Osteocyte (in vitro differentiated cells): ENCODE measurements at places on chromosomes 4 and X.
A peak's percentile ranks its signal among the peaks of the same experiment; 100 is the strongest.

- no peak for DNase-seq
Observed at GRCh38 chr4:98605216-98605615, 53.2 kb downstream of the TSPAN5 start.

DNA sequence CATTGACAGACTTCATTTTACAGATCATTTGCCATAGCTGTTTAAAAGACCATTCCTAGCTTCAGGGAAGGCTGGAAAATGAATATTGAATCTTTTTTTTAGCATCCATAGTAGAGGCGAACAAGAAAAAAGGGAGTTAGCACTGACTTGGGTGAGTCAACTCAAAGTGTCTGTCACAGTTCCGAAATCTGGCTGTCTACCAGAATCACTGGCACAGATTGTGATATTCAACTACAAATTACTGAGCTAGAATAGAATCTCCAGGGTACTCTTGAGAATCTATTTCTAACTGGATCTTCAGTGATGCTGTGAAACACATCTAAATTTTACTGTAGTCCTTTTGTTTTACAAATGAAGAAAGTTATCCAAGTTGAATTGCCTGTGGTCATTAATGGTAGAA lies 31.5 kb downstream of the SEC24B start:
- no peak for DNase-seq

DNA sequence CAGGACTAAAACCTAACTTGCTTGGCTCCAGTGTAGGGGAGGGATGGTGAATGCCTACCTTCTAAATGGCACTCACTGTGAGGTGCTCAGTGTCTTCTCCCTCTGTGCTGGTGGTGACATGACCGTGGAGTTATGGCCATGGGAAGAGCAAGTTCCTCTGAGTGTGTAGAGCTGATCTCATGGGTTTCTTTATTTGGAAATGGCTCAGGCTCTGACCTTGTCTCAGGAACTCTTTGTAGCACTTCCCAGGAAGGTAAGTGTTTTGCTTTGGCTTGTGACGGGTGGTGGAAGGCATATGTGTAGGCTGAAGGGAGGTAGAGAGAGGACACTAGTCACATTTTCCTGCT lies 6.4 kb downstream of the MSN start:
- DNase-seq, result no peak

DNA sequence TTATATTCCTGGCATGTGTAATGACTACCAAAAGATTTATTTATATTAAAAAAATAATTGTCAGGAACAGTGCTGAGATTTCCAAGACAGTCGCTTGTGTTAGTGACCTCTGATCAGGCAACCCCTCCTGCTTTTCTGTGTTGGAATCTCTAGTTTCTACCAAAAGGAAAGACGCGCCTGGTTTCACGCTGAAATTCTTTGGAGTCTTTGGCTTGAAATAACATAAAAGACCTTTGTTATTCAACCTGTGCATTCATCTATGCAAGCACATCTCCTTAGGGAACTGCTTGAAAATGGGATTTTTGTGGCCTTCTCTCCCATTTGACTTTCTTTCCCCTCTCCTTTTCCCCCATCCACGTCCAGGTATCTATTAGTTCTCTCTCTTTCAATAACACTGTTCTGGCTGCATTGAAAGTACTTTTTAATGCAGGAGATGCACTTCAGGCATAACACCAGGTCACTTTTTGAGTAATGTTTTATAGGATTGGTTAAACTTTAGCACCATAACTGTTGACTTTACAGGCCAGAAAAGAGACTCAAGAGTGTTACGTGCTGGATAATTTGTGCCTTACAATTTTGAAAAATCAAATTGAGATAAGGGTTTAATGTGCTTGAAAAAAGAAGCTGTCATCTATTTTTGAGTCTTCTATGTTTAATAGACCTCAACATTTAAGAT lies 172.7 kb downstream of the GPAT3 start:
- no peak for DNase-seq

GRCh38 chr4:162056990-162057389 lies 106.8 kb downstream of the FSTL5 start:
- no peak for DNase-seq

- DNase-seq, result no peak
Observed at GRCh38 chrX:7059214-7059838, 88.2 kb upstream of the STS start.

DNA sequence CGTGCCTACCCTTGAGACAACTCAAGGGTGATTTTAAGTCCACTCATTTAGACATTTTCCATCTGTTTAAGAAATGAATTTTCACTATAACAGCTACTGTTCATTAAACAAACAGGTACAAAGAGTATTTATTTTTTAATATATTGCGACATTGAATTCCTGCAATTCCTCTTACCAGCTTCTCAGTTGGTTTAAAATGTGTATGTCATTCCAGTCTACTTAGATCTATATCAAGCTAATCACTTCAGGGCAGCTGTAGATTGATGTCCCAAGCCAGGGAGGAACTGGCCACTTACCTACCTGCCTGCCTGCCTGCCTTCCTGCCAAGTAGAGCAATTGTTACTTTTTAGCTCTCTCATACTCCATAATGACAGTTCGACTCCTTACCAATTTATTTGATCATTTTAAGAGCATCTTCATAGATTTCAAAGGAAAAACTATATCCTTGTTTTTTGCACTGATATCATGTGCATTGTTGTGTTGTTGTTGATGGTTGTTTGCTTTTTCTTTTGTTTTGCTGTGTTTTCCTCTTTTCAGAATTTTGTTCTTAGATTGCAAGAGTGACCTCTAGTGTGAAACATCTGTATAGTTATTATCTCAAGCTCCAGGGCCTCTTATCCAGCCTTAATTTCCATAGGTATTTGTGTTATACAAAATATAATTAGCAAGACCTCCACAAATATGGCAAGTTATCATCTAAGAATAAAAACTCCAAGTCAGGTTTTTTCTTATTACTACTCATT lies 120.9 kb upstream of the NRK start:
- DNase-seq, result no peak

DNA sequence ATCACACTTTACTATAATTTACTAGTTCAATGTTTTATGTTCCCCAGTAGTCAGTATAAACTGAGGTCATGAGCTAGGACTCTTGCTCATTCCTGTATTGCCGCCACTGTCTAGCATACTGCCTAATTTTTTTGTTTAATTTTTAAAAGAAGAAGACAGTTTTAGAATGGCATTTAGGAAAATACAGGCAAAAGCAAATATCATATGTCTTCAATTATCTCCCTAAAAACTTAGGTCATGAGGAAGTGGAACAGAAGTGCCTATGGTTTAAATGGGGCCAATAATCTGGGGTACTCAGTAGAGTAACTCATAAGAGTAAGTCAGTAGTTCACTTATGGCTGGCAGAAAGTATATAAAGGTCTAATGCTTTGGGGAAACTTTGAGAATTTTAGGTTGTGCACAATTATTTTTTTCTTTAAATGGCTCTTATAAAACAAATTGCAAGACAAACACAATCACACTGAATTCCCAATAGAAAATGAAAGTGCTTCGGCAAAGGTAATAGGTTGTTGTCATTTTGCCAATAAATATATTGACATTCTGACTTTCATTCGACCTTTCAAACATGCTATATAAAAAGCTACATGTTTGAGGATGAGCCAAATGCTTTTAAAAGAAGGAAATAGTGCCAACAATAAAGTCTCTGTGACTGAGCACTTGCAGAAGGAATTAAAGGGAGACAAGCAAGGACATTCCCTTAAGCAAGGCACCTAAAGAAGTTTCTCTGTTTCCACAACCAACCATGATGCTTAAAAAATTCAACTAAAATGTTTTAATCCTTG lies 390.1 kb downstream of the PDGFC start:
- no peak for DNase-seq

DNA sequence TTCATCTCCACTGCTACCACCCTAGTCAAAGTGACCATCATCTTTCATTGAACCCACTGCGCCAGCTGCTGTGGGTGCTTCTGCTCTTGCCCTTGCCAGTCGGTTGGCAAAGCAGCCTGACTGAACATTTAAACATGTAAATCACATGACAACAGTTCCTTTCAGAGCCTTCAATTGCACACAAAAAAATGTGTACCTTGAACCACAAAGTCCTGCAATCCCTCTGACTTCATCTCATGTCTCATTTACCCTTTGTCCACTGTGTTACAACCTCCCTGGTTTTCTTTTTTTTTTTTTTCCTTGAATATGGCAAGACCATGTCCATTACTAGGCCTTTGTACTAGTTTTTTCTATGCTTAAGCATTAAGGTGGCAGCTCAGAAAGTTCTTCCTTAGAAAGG lies 183.5 kb downstream of the GBA3 start:
- no peak for DNase-seq

- no peak for DNase-seq
Observed at GRCh38 chr4:20273793-20274192, 22.1 kb downstream of the SLIT2 start.

DNA sequence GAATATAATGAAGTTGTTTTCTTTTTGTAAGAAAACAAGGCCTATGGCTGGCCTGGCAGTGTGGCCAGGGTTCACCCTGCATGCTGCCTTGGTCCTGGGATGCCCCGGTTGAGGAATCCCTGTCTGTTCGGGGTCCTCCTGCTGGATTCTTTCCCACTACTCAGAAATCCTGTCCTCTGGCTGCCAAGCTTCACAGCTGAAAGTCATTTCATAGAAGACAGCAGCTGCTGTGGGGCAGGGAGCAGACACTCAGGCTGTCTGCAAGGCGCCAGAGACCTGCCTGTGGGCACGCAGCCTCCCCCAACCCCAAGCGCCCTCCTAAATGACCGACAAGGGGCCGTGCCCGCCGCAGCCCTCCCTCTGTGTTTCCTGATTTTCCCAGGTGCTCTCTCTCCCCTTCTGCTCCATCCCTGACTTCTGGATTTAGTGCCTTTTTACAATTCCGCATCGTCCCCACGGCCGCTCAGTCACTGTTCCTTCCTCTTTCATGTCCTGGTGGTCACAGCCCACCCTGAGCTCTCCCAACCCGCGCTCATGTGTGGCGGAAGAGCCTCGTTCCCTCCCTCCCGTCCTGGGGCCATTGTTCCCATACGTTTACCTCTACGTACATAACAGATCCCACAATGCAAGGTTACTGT lies 27.5 kb downstream of the ZFYVE28 start:
- DNase-seq, result no peak

DNA sequence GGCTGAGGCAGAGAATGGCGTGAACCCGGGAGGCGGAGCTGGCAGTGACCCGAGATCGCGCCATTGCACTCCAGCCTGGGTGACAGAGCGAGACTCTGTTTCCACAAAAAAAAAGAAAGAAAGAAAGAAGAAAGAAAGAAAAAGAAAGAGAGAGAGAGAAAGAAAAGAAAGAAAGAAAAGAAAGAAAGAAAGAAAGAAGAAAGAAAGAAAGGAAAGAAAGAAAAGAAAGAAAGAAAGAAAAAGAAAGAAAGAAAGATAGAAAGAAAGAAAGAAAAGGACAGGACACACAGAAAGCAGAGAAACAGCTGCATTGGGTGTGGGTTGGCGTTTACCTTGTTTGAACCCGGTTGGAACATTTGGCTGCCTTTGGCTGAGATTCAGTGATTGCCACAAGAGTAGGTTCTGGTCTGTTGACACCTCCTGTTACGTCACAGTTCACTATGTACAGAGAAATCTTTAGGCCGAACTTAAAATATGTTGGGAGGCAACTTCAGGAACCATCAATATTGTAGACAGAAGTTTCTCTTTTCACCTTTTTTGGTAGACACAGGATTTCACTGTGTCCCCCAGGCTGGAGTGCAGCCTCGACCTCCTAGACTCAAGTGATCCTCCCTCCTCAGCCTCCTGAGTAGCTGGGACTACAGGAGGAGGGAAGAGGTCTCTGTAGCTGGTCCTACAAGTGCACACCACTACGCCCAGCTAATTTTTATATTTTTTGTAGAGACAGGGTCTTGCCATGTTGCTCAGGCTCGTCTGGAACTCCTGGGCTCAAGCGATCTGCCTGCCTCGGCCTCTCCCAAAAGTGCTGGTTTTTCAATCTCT lies 16.3 kb upstream of the PLCXD1 start:
- peak; percentile 54 for DNase-seq

DNA sequence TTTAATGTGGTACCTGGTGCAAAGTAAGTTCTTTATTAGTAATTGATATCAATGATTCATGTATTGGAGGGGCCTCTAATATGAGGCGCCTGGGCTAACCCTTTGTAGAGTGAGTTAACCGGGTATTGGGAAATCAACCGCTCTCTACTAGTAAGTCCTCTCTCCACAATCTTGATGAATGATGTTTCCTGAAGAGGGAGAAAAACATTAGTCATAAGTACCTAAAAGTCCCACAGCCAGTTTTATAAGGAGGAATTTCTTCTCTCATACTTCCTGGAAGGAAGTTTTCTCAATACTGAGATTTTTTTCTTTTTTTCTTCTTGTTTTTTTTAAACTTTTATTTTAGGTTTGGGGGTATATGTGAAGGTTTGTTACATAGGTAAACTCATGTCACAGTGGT lies 62.3 kb downstream of the AGTR2 start:
- DNase-seq, result no peak
